Amniotic stem cell (primary cell): ENCODE measurements at places on chromosomes 3 and 15.
A peak's percentile ranks its signal among the peaks of the same experiment; 100 is the strongest.

- no peak for DNase-seq
Observed at GRCh38 chr3:10697918-10698317, 118.1 kb upstream of the SLC6A11 start.

GRCh38 chr3:43632269-43632733 lies 10.5 kb upstream of the ANO10 start:
- DNase-seq = peak; percentile 46

- DNase-seq = no peak
Observed at GRCh38 chr3:175911937-175912336, 1052.8 kb downstream of the NAALADL2 start.

DNA sequence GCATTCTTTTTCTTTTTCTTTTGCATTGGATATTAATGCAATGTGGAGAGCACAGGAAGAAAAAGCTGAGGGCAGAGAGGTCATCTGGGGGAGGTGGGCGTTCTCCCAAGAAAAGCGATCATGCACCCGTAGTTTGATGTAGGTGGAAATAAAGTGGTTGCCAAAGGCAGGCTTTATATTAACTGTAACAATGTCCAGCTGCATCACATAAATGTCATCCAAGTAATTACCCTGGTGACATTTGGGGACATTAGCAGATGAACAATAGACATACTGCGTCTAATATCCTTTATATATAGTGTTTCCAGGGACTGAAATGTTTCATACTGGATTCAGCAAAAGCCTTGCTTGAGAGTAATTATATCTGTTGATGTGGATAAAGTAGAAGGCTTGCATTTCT lies 135.5 kb downstream of the CNTN6 start:
- no peak for DNase-seq

GRCh38 chr15:89864958-89865739 lies 28.6 kb downstream of the AP3S2 start:
- no peak for DNase-seq

DNA sequence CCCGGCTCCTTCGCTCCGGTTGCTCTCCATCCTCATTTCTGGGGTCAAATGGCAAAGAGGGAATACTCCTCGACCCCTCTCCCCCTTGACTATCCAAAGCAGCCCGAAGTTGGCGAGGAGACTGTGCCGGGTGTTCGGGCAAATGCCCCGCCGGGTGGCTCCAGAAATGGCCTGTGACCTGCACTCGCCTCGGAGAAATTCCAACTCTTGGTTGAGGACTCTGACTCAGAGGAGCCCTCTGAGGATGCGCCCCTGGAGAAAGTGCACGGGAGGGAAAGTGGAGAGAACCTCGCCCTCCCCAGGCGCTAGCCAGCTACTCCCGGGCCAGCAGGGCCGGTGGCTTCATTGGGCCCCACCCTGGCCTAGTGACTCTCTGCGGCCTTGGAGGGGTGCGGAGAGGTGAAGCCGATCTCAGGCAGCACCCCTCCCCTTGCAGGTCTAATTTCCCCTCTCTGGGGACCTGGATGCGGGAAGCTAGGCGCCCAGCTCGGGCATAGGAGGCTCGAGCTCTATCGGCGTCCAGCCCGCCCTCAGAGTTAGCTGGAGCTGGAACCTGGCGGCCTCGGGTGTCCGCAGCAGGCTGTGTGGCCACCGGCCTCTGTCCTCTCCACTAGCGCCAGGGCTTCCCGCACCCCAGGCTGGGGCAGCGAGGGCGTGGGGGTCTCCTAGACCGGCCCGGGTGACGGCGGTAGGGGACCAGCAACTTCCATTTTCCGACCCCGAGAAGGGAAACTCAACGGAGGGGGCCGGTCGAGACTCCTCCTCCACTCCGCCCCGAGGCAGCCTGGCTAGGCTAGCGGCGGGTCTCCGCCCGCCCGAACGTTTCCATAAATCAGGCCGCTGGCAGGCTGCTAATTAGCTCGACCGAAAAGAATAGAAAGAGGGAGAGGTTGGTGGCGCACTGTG lies 29.4 kb downstream of the NR2F2 start:
- DNase-seq = no peak

DNA sequence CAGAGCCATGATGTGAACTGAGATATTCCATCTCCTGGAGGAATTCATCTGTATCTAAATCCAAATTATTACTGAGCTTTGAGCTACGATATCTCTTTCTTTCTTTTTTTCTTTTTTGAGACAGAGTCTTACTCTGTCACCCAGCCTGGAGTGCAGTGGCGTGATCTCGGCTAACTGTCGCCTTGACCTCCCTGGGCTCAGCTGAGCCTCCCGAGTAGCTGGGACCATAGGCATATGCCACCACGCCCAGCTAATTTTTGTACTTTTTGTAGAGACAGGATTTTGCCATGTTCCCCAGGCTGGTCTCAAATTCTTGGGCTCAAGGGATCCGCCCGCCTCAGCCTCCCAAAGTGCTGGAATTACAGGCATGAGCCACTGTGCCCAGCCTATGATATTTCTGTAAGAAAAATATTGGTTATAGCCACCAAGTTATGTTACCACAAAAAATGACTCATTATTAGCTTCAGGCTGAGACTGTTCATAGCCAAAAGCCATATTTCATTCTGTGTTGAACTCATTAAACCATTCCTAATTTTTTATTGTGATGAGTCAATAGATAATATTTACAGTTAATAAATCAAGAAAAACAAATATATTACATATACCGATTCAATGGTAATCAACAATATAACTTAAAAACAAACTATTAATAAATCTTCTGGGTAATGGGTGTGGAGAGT lies 27.1 kb upstream of the SLC30A4 start:
- no peak for DNase-seq

DNA sequence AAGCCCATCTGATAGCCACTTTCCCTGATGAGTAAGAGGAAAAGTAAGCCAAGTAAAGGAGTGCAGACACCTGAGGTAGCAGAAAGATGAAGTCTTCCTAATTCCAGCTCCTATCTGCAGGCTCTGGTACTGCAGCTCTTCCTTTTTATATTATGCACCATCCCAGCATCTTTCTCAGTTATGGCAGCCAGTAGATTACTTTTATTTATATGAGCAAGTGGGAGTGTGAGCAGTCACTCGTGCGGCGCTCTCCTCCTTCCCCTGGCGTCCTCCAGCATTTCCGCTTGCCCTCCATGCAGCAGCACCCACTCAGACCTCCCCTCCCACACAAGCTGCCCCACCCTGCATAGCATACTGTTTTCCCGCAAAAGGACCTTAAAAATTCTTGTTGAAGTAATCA lies 465.9 kb upstream of the DPPA4 start:
- no peak for DNase-seq
